ENCODE measurements at places on chromosomes 16 and 17.

- DNase-seq, result peak; percentile 55
Observed at GRCh38 chr16:85750146-85750826, 610 bp downstream of the C16orf74 start.

- no peak for DNase-seq
Observed at GRCh38 chr16:23950898-23951297, 115.1 kb downstream of the PRKCB start.

GRCh38 chr17:72812823-72813222 is 279.7 kb downstream of the SLC39A11 start:
- DNase-seq, result peak; percentile 13

DNA sequence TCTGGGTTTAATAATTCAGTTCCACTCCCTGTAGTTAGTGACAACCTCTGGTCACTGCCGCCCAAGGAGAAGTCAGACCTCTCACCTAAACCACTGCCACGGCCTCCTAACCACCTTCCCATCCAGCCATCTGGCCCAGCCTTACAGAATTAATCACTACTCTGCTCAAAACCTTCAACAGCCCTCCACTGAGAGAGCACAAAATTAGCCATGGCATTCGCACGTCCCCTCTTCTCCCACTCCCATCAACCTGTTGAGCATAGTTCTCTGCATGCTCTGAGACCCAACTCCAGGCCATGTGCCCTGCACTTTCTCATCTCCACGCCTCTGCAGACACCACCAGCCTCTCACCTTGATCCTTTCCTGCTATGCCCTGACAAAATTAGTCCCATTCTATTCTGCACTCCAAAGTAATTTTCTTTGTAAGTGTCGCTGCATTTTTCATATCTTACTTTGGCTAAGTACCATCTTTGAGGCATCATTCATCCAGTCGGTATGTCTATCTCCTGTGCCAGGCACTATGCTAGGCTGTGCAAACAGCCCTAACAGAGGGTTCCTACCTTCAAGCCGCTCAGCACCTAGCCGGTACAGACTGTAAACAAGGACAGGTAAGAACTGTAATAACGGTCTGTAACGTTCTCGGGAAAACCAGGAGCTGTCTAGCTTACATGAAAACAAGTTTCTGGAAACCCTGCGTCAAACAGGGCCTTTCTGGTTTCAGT is 963 bp downstream of the COPRS start:
- DNase-seq, result no peak

- no peak for DNase-seq
Observed at GRCh38 chr16:75282466-75283281, 31.2 kb upstream of the BCAR1 start.

DNA sequence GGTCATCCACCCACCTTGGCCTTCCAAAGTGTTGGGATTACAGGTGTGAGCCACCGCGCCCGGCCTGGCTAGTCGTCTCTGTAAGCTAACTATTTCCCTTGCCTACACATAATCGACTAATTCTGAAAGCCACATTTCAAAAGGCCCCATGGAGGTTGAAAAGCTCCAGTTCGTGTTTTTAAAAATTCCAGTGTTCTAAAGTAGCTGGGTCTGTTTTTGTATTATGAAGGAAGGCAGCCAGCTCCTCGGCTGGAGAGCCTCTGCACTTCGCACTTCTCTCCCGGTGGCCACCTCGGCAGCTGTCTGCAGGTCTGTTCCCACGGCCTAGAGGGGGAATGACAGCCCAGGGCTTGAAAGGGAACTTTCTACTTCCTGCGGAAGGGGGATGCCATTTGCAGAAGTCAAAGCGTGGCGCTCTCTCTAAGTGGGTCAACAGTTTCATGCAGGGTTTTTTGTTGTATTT is 16.9 kb downstream of the HASPIN start:
- DNase-seq, result no peak

DNA sequence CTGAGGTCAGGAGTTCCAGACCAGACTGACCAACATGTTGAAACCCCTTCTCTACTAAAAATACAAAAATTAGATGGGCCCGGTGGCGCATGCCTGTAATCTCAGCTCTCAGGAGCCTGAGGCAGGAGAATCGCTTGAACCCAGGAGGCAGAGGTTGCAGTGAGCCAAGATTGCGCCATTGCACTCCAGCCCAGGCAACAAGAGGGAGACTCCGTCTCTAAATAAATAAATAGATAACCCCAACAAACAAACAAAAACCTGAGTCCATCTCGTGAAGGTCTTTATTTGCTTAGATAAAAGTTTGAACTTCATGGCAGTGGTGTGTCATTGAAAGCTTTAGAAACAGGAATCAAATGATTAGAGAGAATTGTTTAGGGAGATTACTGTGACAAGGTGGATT is 167.4 kb downstream of the BCAS3 start:
- no peak for DNase-seq

- no peak for DNase-seq
Observed at GRCh38 chr16:88815901-88816589, 4.3 kb upstream of the APRT start.

GRCh38 chr16:69311533-69312387 is 610 bp downstream of the VPS4A start:
- DNase-seq, result peak; percentile 13

DNA sequence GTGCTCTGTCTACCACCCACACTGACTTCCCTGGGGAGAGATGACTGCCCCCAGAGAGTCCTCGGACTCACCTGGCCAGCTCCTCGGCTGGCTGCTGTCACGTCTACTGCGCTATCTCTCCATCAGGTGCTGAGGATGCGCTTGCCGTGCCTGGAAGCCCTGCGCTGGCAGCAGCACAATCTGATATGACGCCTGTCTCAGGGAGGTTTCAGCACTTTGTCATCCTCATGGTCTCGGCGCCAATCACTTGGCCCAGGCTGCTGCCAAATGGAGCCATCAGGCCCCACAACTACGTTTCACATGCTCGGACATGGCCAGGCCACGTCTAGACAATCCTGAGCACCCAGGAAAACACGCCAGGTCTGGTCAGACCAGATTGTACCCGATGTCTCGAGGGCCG is 46.7 kb downstream of the FOXL1 start:
- no peak for DNase-seq

DNA sequence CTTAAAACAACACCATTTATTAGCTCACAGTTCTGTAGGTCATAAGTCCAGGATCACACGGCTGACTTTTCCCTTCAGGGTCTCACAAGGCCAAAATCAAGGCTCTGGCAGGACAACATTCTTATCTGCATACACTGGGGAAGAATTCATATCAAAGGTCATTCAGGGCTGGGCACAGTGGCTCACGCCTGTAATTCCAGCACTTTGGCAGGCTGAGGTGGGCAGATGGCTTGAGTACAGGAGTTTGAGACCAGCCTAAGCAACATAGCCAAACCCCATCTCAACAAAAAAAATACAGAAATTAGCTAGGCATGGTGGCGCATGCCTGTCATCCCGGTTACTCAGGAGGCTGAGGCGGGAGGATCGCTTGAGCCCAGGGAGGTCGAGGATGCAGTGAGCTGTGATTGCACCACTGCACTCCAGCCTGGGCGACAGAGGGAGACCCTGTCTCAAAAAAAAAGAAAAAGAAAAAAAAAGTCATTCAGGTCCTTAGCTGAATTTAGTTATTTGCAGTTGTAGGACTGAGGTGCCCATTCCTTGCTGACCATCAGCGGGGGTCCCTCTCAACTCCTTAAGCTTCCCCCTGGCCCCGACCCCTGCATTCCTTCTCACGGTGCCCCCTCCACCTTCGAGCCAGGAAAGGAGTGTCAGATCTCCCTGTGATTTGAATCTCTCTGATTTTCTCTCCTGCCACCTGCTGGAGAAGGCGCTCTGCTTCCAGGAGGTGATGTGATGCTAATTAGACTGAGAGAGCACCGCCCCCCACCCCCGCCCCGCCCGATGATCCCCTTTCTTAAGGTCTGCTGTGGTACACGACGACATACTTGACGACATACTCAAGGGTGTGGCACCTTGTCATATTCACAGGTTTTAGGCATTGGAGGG is 91.8 kb upstream of the CLEC18A start:
- no peak for DNase-seq

- DNase-seq, result no peak
Observed at GRCh38 chr16:74583926-74584666, 22.8 kb downstream of the GLG1 start.

DNA sequence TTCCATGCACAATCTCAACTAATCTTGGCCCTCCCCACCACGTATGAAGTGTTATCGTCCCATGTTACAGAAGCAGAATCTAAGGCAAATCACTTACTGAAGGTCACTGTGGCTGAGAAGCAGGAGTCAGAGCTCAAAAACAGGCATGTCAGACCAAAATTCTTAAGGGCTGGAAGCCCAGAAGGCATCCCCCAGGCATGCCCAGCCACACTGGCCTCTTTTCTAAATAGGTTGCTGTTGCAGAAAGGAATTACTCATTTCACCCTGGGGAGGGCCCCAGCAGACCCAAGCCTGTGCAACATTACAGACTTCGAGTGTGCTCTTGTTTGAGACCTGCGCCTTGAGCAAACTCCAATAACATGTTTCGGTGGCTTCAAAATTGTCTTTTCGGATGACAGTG is 194.1 kb downstream of the RBFOX1 start:
- no peak for DNase-seq

DNA sequence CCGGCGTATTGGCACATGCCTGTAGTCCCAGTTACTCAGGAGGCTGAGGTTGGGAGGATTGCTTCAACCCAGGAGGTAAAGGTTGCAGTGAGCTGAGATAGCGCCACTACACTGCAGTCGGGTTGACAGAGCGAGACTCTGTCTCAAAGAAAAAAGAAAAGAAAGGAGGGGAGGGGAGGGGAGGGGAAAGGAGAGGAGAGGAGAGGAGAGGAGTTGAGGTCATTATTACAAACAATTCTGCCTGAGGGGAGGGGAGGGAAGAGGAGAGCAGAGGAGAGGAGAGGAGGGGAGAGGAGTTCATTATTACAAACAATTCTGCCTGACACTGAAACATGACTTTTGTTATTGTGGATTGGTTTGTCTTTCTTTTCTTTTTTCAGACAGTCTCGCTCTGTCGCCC is 19.8 kb upstream of the ABCA5 start:
- DNase-seq, result no peak

DNA sequence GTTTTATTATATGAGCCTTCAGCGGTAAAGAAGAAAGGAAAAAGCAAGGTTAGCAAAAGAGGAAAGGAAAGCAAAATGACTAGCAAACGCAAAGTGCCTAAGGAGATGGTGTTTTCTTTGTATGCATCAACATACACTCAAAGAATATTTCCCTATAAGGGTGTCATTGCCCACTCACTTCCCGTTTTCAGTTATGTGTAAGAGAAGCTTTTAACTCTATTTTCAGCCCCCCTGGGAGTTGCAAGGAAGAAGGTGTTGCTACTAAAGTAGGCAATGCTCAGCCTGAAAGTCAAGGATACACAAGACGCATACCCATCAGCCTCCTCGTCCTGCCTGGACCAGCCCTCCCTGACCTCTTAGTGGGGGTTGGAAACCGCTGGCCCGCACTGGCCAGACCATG is 267.7 kb upstream of the ZFHX3 start:
- DNase-seq, result no peak

DNA sequence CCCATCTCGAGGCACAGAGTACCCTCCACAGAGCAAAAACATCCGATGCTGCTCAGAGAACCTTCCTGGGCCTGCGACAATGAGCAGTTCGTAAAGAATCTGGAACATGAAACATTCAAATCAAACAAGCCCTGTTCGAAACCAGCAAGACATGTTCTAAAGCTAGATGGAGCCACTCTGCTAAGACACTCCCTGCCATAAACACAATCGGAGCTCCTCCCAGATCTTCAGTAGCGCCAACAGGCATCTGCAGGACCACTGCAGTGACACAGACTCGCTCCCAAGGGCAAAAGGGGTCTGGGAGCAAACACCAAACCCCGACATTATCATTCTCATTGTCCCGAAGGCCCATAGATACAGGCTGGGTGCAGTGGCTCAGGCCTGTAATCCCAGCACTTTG is 108.7 kb downstream of the ZFHX3 start:
- DNase-seq, result peak; percentile 77

DNA sequence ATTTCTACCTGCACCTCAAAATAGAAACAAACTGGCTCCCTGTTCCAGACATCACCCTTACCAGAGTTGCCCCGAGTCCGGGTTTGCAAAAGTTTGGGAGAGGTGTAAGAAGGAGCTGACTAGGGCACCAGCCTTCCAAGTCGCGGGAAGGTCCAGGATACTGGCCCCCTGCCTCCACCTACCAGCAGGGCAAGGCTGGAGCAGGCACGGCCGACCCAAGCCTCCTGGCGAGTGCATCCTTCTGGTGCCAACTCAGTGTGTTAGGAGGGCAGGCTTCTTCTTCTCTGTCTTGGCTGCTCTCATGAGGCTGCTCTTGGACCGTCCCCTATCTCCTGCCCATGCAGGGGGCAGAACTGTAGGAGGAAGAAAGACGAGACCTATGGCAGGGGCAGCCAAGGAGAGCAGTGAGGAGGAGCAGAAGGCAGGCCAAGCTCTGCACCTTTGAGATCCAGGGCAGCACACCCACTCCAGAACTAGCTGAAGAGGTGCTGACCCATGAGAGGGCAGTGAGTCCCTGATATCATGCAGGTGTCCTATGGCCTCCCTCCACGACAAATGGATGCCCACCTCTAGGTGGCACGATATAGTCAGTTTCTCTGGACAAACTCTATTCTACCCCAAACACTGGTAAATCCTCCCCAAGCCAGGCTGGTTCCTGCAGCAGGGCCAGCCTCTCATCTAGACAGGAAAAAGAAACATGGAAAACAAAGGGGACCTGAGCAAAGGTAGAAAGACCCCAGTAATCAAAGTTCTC is 54.4 kb downstream of the CYTH1 start:
- DNase-seq, result no peak

GRCh38 chr17:1750628-1751027 is 8.0 kb downstream of the SERPINF2 start:
- no peak for DNase-seq

- no peak for DNase-seq
Observed at GRCh38 chr16:49340466-49340865, 33.1 kb upstream of the C16orf78 start.

DNA sequence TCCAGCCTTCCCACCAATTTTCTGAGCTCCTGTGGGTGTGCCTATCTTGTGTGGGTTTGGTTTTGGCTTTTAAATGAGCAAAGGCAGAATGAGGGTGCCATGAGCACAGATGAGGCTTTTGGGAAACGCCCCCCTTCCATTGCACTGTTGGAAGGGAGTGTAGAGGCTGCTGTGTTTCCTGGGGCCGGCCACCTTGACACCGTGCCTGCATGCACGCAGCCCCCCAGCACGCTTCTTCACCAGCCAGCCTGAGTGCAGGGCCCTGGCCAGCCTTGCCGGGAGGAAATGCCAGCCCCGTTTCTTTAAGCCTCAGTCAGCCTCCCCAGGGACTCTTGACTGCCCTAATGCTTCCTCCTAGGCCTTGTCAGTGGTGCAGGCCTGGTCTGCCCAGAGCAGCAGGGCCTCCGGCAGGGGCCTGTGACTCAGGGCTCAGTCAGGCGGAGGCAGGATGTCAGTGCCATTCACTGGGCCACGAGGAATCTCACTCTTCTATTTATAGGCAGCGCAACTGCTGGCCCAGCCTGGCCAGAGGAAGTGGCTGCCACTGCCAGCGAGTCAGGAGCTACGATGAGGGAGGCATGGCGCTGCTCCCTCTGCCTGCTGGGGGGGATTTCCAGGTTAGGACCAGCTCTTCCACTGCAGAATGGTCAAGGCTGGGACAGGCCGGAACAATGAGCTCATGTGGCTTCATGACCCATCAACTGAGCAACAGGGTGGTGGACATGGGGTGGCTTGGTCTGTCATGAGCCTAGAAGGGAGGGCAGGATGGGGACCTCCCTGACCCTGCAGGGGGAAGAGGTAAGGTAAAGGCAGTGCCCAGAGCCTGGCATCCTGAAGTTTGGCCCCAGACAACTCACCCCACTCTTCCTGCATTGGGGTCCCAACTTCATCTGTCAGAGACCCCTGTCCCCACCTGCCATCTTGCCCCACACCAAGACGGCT is 205.2 kb downstream of the RAB11FIP4 start:
- DNase-seq, result peak; percentile 96

GRCh38 chr17:50649042-50649908 is 14.6 kb downstream of the ABCC3 start:
- DNase-seq, result peak; percentile 23
